ENCODE measurements at places on chromosomes 2 and 18. TPM values are rescaled to one million over a fixed set of nuclear protein-coding genes. Genes with fewer than 3 reads are reported as not detected.

The SNED1 gene
- 15.0 TPM for total RNA-seq

The NFATC1 gene
- 13.8 TPM for total RNA-seq

The PROM2 gene
- 2.3 TPM for total RNA-seq

GRCh38 chr2:240991378-240992263 lies 6.8 kb upstream of the SNED1 start:
- peak; percentile 96 for DNase-seq

DNA sequence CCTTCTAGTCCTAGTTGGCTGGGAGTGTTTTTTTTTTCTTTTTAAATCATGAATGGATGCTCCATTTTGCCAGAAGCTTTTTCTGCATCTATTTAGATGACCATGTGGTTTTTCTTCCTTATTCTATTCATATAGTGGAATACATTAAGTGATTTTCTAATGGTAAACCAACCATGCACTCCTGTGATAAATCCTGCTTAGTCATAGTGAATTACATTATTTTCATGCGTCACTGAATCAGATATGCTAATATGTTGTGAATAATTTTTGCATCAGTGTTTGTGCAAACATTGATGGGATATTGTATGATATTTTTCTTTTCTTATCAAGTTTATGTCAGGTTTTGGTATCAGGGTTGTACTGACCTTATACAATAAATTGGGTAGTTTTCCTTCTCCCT lies 229.3 kb upstream of the REV1 start:
- no peak for DNase-seq

GRCh38 chr2:26245231-26245732 lies 543 bp downstream of the HADHB start:
- peak; percentile 69 for DNase-seq

- no peak for DNase-seq
Measured at GRCh38 chr2:37800176-37800858, 124.8 kb upstream of the RMDN2 start.

DNA sequence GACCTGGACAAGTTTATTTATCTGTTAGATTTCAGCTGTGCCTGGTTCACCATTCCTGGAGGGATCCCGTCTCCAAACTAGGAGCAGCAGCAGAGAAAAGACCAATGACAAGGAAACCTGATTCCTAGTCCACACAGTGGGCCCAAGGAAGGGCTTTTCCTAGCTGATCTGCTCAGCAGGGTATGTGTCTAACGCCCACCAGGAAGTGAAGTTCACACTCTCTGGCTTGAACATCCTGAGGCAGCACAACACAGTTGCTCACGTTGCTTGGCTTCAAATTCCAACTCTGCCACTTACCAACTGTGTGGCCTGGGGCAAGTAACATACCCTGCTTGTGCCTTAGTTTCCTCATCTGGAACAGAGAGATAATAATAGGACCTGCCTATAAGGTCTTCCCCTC lies 42.9 kb downstream of the XDH start:
- no peak for DNase-seq

- no peak for DNase-seq
Measured at GRCh38 chr2:86703704-86704361, 16.3 kb upstream of the RMND5A start.

- no peak for DNase-seq
Measured at GRCh38 chr18:48333563-48333962, 75.6 kb downstream of the ZBTB7C start.

DNA sequence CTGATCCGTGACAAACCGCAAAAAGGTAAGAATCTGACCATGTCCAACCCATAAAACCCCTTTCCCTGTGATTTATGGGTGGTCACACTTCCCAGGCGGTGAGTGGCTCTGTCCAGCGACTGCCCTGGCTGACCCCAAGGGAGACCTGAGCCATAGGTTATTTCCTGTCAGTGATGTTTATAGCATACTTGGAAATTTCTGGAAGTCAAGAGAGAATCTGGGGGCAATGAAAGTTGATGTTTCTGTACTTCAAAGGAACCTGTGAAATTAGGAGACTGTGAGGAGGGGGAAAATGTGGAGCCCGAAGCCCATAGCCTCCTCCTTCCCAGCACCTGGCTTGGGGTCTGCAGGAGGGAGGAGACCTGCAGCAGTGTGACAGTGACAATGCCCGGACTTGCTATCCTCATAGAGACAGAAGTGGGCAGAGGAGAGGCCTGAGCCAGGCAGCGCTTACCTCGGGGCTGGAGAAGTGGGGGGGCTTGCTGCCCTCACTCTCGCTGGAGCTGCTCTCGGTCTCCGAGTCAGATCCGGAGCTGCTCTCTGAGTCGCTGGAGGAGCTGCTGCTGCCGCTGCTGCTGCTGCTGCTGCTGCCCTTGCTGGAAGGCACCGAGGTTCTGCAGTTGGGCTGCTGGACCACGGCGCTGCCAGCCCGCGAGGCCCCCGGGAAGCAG lies 111.3 kb upstream of the REV1 start:
- no peak for DNase-seq

All from sigmoid colon (tissue), 7 donors.